ENCODE measurements at places on chromosomes 2 and 18.

DNA sequence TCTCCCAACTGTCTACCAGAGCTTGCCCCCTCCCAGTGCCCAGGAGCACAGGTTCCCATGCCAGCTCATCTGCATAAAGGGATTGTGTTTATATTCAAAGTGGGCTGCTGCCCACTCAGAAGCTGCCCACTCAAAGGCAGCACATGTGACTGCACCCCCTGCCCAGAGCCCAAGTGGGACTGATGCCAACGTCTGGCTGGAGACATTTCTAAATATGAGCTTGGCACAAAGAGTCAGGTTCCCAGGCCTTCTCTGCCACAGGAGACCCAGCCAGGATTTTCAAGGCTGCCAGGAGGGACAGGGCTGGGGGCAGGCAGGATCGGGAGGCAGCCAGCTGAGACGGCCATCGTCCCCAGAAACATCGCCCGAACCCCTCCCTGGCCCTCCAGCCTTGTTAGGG lies 67.1 kb downstream of the ZBTB7C start:
- no peak for DNase-seq

GRCh38 chr2:216217904-216218260 lies 108.7 kb downstream of the XRCC5 start:
- no peak for DNase-seq

GRCh38 chr2:169026056-169026455 lies 5.1 kb downstream of the ABCB11 start:
- no peak for DNase-seq

- DNase-seq: no peak
Observed at GRCh38 chr2:217905395-217905794, 97.4 kb downstream of the TNS1 start.

DNA sequence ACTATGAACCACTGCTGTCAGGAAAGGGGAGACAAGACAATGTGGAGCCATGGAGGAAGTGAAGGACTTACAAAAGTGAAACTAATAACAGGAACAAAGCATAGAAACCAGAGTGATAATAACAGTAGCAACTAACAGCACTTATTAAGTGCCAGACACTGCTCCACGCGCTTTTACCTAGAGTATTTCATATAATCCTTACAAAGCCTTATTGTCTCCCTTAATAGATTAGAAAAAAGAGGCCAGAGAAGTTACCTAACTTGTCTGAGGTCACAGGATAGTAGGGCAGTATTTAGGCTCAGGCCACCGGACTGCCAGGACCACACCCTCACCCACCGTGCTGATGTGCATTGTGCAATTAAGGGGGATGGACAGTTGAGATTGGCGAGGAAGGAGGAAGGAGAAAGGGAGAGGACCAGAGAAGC lies 98.6 kb upstream of the NFU1 start:
- no peak for DNase-seq

DNA sequence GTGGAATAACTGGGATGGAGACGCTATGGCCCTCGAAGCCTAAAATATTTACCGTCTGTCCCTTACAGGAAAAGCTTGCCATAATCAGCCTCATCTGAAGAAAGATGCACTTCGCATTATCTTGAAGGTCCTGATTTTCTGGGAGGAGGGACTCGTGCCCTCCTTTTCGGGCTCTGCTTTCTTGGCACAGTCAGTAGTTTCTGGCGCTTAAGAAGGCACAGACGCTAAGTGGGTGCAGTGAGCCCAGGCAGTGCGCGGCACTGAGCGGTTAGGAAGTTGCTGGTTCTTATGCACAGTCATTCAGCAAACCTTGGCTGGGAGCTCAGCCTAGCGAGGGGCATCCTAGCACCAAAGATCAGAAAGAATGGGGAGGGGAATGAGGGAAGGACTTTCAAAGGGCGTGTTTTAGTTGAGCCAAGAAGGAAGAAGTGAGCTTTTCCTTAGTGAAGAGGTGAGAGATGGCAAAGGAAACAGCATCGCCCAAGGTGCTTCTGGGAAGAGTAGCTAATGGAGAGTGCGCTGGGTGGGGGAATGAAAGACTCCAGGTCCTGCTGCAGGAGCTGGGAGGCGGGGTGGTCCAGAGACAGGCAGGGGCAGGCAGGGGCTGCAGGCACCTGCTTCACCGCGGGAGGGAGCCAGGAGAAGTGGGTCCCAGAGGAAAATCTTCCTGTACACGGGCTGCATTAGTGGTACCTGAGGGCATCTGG lies 64.1 kb downstream of the ZCCHC2 start:
- no peak for DNase-seq

DNA sequence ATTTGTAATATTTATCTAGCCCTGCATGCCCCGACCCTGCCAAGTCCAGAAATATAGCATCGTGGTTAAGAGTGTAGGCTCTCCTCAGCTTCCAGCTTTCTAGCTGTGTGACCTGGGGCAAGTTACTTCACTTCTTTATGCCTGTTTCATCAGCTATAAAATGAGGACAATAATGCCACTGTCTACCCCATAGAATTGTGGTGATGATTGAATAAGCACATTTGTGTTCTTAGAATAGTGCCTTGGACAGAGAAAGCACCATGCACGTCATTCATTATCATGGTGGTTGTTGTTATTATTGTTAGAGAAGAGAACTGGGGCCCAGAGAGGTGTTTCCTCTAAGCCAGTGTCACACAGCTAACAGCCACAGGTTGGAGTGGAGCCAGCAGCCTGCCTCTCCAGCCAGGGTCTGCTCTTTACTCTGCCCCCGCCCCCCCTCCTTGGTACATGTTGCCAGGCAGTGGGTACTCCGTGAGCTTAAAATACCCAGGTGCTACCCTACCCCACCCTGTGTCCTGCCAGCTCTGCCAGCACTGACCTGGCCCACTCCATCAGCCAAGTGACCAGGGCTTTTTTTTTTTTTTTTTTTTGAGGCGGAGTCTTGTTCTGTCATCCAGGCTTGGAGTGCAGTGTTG lies 202.1 kb downstream of the CTIF start:
- DNase-seq: no peak

DNA sequence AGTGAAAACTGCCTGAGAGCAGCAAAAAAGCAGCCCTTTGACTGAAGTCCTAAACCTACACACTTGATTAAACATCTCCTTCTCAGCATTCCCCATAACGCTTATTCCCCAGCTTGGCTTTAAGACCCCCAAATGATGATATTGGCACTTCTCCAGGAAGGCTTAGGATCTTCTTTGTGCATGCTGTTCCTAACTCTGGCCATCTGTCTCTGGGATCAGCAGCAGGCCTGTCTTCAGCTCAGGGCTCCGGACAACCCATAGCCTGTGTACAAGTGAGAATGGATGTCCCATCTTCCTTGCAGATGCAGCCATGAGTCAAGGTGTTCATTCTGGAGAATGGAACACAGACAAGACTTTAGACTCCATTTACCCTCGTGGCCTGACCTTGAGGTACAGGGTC lies 81.6 kb upstream of the TMEM17 start:
- DNase-seq: no peak

GRCh38 chr2:128984081-128984480 lies 665.4 kb upstream of the HS6ST1 start:
- no peak for DNase-seq

DNA sequence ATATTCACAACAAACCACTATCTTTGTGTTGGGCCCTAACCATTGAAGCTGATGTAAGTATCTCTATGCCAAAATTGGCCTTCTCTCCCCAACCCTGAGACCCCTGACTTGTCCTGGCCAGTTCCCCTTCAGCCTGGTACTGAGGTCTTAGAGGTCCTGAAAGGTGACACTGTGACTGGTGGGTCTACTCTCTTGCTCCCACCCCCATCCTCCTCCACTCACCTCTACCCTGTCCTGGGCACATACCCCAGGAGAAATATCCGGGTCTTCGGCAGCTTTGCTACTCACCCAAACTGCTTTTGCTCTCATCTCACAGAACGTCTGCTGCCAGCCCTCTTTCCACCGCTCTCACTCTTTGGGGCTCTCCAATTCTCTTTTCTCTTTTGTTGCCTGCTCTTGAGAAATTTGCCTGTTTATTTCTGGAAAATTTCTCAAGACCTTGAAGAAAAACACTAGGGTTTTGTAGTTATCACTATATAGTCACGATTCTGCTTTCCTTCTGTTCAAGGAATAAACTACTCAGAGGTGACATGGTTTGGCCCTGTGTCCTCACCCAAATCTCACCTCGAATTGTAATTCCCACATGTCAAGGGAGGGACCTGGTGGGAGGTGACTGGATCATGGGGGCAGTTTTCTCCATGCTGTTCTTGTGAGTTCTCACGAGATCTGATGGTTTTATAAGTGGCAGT lies 133.8 kb upstream of the PKDCC start:
- DNase-seq: no peak

- no peak for DNase-seq
Observed at GRCh38 chr2:24898122-24899109, 21.6 kb downstream of the ADCY3 start.

- DNase-seq: no peak
Observed at GRCh38 chr2:209636076-209636475, 135.6 kb upstream of the UNC80 start.

DNA sequence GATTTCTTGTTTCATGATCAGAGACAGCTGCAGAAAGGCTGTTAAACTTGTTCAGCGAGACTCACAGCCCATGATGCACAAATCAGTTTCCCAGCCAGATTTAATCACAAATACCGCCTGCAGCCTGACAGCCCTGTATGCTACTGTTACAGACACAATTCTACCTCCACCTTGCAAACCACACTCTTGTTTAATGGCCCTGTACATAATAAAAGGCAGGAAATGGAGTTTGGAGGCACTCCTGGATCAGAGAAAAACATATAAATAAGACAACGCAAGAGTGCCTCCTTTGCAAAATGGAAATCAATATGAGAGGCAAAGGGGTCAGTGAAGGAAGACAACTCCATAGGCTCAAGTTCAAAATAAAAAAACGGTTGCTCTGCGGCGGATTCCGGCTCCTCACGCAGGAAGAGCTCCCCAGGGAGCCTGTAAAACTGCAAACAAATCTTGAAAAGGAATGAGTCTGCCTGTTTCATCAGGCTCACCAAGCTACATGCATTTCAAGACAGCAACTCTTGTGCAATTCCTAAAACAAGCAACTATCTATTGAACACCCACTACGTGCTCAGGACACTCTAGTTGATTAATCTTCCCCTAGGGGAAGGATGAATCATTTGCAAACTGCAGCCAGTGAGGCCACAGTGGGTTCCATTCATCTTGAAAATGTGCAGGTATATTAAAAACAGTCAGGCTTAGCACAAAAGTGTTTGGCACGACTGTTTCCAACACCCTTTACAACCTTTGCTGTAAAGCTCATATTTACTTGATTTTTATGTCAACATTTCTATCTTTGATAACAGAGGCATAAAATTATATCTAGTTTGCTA lies 37.5 kb downstream of the TBC1D8 start:
- peak; percentile 96 for DNase-seq

DNA sequence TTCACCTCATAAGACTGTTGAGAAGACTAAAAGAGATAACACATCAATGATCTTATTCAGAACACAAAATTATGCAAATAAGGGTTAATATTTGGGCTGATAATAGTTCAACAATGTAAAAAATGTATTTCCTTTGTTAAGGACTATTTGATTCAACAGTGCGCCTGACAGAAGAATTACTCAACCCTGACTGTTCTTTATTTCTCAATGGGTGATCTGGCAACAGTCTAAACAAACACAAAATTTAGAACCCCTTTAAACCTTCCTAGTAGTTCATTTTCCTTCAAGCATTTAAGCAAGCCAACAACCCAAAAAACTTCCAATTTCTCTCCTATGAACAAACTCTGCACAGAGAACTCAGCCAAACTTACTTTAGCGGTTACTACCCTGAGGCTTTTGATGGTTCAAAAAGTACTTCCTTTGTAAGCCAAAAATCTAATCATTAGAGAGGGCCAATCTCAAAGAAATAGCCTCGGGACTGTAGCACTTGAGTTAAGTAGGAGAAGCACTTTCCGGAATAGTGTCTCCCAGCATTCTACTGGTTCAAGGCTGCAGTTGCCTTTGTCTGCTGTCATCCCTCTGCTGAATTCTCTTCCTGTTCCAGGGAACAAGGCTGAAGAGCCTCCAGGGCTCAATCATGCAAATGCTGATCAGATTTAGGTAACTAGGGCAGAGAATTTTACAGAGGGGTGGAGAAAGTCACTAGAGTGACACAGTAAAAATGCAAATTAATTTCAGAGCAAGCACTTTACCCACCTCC lies 40.9 kb upstream of the MAPK4 start:
- peak; percentile 5 for DNase-seq

DNA sequence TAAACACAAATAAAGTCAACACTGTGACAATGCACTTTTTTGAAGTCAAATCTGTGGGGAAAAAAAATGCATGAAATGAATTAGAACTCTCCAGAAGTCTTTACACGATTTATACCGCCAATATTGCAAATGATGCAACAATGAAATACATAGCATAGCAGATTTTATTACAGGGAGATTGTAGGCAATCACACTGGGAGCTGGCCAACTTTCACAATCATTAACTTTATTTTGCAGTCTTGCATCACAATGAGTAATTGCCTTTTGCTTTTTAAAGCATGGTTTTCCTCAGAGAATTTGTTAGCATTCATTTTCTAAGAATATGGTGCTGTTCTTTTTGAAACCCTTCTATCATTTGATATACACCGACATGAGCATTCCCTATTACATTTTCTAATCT lies 366.4 kb upstream of the FSIP2 start:
- no peak for DNase-seq

DNA sequence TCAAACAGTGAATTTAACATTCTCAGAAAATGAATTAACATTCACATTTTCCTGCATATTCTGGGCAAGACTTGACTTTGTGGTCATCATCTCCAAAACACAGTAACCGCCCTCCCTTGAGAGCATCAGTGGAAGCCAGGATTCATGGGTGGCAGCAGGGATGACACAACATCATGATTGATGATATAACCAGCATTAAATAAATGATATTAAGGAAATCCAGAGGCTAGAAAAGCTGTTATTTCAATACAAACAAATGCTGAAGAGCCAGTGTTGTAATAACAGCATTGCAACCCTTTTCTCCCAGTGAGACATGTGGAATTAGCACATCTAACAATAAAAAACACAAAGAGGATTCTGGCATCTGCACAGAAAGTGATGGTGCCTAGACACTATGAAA lies 41.1 kb downstream of the CDC42EP3 start:
- DNase-seq: no peak

DNA sequence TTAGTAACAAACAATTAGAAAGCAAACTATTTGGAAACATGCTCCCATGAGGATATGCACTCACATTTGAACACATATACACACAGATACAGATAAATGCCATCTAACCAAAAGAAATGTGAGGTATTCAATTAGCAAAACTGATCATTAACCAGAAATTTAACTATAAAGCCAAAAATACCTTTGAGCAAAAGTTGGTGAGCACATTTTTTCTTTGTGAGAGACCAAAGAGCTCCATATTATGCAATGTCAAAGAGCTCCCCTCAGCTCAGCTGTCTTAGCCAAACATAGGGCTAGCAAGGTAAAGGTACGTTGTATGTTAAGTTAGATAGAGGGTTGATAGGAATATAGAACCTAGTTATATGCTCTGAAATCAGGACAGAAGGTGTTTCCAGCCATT lies 43.8 kb downstream of the CYBRD1 start:
- DNase-seq: no peak

DNA sequence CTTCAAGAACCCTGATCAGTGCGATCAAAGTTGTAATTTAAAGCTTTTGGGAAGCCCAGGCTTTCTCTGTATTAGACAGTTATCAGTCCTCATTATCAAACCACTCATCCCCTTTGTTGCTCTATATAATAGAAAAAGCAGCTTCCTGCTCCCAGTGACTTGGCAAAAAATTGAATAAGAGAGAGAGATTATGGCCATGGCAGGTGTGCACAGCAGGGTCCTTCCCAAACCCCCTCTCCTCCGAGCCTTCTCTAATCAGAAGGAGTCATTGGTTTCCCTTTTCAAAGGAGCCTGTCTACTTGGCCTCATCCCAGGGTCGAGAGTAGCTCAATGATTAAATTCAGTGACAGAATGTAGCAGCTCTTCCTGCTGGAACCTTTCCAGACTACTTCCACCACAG lies 81.5 kb downstream of the SEMA4F start:
- no peak for DNase-seq

Measured in epithelial cell of prostate (primary cell).